ENCODE measurements at places on chromosomes 7 and 10.

- no peak for DNase-seq
Observed at GRCh38 chr10:119090026-119090795, 9.6 kb upstream of the EIF3A start.

DNA sequence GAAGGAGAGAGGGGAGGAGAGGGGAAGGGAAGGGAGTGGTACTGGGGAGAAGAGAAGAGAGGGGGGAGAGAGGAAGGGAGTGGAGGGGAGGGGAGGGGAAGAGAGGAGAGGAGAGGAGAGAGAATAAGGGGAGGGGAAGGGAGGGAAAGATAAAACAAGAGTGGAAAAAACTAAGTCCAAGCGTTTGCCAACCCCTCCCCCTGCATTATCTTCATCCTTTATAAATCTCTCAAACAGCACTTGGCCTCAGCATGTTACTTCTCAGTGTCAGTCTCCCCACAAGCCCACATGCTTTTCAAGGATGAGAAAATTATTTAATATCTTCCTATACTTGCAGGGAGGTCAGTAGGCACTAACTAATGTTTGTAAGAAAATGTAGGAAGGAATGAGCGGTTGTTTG lies 204.5 kb downstream of the LSM5 start:
- no peak for DNase-seq

- DNase-seq = no peak
Observed at GRCh38 chr7:24769014-24769830, 12.0 kb upstream of the GSDME start.

GRCh38 chr7:78175330-78176100 lies 376.9 kb downstream of the PHTF2 start:
- DNase-seq = no peak

DNA sequence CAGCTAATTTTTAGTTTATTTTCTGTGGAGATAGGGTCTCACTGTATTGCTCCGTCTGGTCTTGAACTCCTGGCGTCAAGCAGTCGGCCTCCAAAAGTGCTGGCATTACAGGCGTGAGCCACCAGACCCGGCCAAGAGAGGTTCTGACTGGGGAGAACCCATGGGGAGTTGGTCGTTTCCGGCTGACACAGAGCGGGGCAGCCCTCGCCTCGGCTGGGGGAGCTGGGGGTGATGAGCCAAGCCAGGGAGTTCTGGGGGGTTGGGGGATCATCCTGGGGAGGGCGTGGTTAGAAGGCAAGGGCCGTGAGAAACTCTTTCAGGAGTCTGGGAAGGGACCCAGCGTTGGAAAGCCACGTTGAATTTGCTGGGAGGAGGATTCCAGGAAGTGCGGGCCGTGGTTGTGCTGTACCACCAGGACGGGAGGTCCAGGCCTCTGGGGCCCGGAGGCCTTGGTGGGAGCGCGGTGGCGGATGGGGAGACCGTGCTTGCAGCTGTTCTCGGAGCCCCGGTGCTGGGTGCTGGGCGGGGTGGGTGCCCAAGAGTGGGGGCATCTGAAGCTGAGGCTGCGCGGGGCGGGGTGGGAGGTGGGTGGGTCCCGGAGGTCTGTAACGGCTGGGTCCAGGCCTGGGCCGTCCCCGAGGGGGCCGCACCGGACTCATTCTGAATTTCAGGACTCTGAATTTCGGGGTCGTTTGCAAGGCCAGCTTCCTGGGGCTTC lies 8.4 kb upstream of the ZNF853 start:
- DNase-seq = no peak

GRCh38 chr10:51000164-51000563 lies 74.1 kb upstream of the PRKG1 start:
- no peak for DNase-seq

DNA sequence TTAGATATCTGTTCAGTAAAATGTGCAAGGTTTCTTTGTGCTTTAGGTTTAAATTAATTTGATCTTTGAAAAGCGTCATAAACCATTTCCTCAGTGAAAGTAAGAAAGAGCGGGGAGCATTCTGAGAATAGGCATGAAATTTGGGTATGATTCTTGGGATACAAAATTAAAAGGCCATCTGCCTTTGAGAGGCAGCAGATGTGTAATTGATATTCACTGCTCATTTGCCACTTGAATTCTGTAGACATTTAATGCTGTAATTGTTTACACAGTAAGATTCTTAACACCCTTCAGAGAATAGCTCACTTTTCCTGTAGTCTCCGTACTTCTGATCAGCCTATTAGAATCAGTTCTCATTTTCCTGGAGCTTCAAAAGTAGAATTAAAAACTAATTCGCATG lies 18.7 kb downstream of the FRMD4A start:
- no peak for DNase-seq

DNA sequence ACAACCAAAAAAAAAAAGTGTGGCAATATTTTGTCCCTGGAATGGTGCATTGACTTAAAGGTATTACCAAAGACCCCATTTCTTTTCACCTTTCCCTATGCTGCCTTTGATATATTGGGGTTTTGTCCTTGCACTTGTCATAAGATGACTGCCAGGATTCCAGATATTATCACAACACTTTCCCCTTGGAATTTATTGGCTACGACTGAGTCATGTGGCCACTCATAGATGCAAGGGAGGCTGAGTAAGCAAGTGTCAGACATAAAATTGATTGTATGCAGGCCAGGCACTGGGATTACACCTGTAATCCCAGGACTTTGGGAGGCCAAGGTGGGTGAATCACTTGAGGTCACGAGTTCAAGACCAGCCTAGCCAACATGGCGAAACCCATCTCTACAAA lies 83.6 kb downstream of the PPP1R3C start:
- DNase-seq = no peak

- no peak for DNase-seq
Observed at GRCh38 chr10:31390804-31391203, 71.8 kb downstream of the ZEB1 start.

DNA sequence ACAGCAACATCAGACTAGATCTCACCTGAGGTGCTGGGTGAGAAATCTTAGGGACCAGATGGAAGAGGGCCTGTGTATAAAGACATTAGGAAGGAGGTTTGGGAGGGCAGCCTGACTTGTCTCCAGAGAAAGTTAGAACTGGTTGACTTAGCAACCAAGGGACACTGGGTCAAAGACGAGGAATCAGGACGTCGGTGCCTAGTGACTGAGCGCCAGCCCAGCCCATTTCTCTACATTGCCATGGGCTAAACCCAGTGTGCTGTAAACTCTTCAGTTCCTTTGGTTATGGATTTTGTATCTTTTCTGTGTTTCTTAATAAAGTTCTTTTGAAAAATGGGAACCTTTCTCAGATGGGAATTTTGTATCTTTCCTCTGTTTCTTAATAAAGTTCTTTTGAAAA lies 12.3 kb downstream of the TRIM56 start:
- no peak for DNase-seq

GRCh38 chr7:1455241-1455939 lies 3.9 kb downstream of the MICALL2 start:
- no peak for DNase-seq

DNA sequence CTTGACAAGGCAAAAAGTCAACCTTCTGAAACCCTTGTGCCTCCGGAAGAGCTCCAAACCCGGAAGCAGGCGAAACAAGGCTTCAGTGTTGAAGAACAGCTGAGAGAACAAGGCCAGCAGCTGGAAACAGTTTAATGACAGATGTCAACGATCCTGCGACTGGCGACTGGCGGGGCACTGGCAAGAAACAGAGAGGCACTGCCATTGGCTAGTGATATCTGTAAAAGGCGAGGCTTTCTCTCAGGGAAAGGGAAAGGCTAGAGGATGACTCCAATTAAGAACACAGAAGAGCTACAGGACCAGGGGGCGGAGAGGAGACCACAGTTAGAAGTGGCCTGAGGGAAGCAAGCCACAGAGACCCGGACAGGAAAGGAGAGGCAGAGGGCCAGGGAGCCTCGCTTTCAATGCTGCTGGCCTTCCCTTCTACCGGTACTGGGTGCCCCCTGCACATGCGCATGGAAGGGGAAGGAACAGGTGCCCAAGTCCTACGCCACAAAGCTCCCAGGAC lies 19.4 kb downstream of the ITGB1 start:
- no peak for DNase-seq

DNA sequence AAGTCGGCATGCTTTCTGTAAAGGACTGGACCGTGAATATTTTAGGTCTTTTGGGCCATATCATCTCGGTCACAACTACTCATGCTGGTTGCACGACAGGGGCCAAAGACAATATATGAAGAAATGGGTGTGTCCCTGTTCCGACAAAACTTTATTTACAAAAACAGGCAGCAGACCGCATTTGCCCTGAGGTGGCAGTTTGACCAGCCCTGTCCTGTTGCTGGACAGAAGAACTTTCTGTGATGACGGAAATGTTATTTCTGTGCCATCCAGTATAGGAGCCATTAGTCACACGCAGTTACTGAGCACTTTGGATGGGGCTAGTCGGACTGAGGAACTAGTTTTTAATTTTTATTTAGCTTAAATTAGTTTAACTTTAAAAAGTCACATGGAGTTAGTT lies 112.8 kb upstream of the CARD11 start:
- no peak for DNase-seq

DNA sequence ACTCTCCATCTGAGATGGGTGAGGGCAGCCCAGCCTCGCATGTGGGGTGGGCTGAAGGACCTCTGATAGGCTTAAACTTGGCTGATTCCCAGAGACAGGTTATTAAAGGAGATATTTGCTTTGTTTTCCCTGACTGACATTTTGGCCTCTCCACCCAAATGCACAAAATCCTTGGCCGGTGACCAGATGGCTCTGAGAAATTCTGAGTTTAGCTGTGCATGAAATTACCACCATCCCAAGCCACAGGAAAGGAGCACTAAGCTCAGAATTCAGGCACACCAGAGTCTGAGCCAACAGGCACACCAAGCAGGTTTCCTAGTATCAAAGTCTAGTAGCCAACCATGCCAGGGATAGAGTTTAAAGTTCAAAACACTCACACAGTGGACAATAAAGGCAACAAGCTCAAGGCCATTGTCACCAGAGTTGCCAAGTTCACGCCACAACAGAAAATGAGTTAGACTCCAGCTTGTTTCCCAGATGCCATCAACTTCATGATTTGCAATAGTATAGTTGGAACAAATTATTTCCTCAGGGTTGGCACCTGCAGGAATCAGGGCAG lies 387.6 kb downstream of the KCNMA1 start:
- DNase-seq = no peak

DNA sequence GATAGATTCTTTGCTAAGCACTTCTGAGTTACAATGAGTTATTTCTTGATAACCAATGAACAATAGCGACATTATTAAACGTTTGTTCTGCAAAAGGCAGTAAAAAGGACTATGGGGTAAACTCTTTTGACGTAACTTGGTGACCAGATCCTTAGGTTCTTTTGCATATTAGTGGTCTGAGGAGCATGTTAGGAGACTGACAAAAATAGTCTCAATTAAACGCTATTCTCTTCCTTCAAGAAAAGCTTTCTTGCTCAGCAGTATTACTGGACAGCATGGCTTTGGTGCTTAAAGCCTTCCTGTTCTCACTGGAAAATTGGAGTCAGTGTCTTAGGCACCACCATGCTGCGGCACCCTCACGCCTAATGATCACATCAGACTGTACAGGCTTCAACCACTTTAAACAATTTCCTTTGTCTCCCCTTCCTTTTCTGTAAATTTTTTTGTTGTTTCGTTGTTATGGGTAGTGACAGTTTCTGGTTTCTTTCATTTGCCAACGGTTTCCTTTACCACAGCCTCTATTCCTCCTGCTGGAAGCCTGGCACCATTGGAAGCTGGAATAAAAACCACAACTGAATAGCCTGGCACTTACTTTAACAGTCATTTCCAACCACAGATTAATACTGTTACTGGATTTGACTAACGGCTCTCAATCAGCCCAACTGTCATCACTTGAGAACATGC lies 49.2 kb upstream of the FAM133B start:
- no peak for DNase-seq

GRCh38 chr7:51731075-51731474 lies 414.5 kb upstream of the COBL start:
- no peak for DNase-seq

- no peak for DNase-seq
Observed at GRCh38 chr7:12401538-12402364, 1.9 kb downstream of the VWDE start.

GRCh38 chr10:86851328-86852207 lies 95.1 kb downstream of the BMPR1A start:
- DNase-seq = no peak

- no peak for DNase-seq
Observed at GRCh38 chr10:131689486-131689885, 211.3 kb upstream of the PPP2R2D start.

GRCh38 chr10:120110196-120110595 lies 217.7 kb downstream of the SEC23IP start:
- no peak for DNase-seq

- no peak for DNase-seq
Observed at GRCh38 chr7:114334989-114335388, 79.6 kb upstream of the FOXP2 start.

DNA sequence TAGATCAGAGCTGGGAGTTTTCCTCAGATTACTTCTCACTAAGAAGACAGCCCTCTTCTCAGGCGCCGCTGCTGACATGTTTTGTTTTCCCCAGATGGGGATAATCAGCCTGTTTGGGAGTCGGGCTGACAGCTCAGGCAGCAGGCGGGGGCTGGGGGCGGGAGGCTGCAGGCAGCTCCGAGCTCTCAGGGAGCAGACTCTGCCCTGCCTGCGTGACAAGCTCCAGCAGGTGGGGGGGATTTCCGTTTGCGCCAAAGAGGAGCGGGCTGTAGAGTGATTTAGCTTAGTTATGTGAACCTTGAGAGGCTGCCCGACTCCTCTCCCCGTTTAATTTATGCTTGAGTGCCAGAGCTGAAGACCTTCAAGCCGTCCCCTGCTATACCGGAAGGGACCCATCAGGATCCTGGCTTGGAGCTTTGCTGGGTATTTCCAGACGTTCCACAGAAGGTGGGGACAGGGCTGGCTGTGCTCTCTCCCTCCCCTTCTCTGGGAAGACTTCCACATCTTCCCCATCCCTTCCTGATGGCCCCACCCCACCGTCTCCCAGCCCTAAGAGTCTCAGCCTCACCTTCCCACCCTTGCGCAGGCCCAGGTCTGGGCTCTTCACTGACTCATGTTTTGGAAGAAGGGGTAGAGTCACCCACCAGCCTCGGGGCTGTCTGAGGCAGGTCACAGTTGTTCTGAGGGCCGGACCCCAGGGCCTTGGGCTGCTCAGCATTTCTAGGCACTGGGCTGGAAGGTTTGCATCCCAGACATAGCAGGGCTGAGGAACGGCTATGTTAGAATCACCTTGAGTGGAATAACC lies 24.7 kb upstream of the ADCYAP1R1 start:
- peak; percentile 71 for DNase-seq

DNA sequence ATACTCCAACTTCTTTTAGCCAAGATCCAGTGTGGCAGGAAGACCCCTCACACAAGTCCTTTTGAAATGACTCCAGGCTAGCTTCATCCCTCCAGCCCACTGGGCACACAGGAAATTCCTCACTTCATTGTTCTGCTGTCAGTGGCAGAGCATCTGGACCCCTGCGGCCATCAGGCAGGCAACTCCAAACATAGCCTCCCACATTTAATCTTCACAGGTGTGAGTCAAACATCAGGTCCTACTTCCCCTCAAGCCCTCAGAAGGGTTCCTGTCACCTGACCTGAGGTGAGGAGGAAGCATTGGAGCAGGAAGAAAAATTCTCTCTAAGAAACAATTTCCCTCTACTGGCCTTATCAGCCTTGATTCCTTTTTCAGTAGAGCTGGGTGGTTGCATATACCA lies 51.1 kb upstream of the C1GALT1 start:
- no peak for DNase-seq

All from urinary bladder (tissue), 4 donors.